ENCODE measurements at places on chromosomes 6 and 20.

DNA sequence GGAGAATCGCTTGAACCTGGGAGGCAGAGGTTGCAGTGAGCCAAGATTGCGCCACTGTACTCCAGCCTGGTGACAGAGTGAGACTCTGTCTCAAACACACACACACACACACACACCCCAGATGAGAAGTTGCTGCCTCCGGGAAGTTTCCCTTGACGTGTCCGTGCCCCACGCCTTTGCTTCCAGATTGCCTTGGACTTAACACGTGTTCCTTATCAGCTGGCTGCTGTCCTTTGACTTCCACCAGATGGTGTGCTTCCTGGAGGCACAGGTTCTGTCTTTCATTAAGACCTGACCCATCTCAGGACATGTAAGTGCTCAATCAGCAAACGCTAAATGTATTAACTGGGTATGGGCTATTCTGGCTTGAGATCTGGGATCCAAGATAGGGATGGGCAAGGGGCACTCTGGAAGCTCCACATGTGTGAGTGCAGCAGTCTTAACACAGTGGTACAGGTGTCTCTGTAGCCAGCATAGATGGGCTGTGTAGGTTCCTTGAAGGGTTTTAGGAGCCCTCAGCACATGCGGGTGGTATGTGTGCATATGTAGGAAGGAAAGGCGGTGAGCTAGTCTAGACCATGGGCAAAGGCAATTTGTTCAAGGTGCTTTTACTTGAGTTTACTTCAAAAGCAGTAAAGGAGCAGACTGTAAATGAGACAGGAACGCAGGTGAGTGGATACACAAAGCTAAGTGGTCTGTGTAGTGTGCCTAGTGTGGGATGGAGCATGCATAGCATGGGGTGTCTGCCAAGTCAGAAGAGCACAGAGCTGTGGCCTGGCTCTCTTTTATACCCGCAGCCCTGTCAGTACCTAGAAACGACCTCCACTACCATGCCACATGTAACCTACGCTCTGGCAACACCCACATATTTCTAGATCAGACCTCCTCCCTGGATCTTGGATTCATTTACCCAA lies 11.6 kb downstream of the PIGT start:
- DNase-seq: no peak

GRCh38 chr6:6696867-6697531 lies 108.5 kb downstream of the LY86 start:
- peak; percentile 61 for DNase-seq

DNA sequence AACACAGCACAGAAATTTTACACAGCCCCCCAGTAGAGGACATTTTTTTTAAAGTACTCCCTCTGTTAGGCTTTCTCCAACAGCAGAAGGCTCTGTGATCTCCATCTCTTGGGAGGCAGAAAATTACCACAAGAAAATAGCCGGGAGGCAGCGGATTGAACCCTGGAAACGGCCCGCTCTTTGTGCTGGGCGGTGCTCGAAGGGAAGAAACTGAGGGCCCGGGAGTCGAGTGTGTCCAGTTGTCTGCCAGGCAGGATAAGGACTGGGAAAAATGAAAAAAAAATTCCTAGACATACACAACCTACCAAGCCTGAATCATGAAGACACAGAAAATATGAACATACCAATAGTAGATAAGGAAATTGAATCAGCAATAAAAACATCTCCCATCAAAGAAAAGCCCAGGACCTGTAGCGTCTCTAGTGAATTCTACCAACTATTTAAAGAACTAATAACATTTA lies 31.5 kb downstream of the POM121L2 start:
- DNase-seq: no peak

GRCh38 chr6:10558565-10558964 lies 37.4 kb downstream of the GCNT2 start:
- DNase-seq: peak; percentile 72

GRCh38 chr6:104969108-104969507 lies 12.2 kb downstream of the LIN28B start:
- no peak for DNase-seq

DNA sequence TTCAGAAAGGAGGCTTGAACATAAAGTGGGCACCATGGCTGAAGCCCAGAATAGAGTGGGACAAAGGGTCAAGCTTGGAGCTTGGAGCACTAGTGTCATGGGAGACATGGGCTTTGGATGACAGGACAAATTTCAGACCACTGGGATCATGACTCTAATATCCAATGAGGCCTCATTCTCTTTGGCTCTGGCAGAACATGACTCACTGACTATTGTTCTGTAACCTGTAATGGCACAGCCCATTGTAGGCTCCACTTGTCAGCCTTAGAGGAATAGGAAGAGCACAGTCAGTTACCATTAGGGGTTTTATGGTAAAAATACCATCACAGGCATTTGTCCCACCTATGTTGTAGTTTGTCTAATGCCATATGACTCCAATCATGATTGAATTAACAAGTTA lies 34.0 kb upstream of the MMS22L start:
- no peak for DNase-seq

DNA sequence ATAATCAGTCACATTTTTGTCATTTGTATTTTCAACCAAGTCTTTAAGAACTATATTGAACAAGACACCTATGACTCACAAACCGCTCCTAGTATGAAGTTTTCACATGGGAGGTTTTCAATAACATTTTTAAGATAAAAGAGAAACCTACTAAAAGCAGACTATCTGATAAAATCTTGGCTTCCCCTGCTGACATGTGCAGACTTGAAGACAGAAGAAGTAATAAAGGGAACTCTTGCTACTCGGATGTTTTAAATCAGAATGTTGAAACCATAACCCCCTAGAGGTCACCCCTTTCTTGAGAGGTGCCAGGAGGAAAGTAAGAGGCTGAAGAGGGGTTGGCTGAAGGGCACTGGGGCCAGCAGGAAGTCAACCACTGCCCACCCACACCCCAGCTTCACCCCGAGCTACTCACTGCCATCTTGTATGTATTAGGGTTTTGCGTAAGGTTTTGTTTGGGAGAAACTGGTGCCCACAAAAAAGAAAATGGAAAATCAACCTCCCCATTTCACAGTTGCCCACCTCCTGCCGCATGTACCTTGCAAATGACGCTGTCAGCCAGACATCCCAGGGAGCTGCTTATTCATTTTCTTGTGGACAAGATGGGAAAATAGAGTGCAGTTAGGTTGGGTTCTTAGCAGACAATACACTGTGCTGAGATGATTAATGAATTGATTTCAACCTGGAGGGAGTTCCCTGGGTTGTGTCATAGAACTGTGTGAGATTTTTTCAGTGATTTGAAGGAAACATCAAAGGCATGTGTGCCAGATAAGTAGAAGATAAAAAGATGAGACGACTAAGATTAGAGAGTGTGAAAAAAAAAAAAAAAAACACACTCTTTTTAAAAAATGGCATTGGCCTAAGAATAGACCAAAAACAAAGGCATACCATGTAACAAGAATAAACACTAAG lies 83.2 kb upstream of the TAB2 start:
- DNase-seq: no peak

- DNase-seq: no peak
These were observed 106.9 kb upstream of the MYL9 start for GRCh38 chr20:36434383-36434782.

DNA sequence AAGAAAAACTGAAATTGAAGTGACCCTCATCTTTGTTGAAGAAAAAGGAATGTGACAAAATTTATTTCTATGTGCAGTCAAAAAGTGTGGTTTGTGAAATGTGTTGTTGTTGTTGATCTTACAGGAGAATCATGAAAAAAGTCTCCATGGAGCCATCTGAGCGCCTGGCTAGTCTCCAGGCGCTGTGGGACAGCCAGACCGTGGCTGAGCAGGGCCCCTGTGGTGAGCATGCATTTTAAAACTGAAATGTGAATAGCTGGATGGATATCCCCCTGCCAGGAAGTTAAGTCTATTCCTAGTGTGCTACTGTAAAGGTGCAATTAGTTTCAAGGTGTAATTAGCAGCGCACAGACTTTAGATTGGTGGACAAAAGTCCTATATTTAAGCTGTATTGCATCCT lies 170.6 kb downstream of the CARMIL1 start:
- no peak for DNase-seq

- no peak for DNase-seq
These were observed 1.4 kb downstream of the JPH2 start for GRCh38 chr20:44185574-44185973.

- DNase-seq: peak; percentile 29
These were observed 26.7 kb downstream of the MDN1 start for GRCh38 chr6:89792881-89793280.

GRCh38 chr6:149246691-149247384 lies 70.7 kb upstream of the TAB2 start:
- DNase-seq: no peak

DNA sequence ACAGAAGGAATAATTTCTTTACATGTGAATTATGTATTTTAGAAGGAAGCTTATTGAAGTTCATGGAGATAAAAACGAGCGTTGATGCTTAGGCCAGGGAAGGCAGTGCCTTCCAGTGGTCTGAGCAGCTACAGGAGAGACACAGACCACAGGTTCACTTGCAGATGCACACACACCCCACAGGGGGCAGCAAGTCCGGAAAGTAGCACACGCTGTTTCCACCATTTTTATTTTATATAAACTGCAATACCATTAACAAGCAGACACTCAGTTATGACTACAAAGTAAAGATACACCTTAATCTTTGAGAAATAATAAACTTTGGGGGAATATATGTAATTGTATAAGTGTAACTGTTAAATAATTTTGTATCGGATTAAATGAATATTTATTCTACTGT lies 13.5 kb upstream of the DACT2 start:
- DNase-seq: peak; percentile 24

- DNase-seq: no peak
These were observed 11.7 kb downstream of the SLA2 start for GRCh38 chr20:36634342-36634741.

GRCh38 chr20:58416835-58417234 lies 27.8 kb downstream of the VAPB start:
- DNase-seq: no peak

DNA sequence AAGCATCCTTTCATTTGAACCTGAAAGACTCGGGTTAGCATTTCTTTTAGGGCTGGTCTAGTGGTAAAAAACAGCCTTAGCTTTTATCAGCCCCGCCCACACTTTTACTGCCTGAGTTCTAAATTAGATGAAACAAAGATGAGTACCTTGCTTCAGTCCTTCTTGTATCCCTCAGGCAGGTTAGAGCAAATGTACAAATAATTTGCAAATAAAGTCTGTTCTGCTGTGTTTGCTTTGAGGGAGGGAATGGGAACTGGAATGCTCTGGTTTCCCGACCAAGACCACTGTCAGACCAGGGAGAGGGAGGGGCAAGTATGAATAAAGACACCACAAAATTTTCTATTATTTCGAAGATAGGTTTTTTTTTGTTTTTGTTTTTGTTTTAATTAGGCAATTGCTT lies 85.5 kb upstream of the FLRT3 start:
- no peak for DNase-seq

GRCh38 chr6:38137608-38138265 lies 318.2 kb downstream of the ZFAND3 start:
- no peak for DNase-seq

DNA sequence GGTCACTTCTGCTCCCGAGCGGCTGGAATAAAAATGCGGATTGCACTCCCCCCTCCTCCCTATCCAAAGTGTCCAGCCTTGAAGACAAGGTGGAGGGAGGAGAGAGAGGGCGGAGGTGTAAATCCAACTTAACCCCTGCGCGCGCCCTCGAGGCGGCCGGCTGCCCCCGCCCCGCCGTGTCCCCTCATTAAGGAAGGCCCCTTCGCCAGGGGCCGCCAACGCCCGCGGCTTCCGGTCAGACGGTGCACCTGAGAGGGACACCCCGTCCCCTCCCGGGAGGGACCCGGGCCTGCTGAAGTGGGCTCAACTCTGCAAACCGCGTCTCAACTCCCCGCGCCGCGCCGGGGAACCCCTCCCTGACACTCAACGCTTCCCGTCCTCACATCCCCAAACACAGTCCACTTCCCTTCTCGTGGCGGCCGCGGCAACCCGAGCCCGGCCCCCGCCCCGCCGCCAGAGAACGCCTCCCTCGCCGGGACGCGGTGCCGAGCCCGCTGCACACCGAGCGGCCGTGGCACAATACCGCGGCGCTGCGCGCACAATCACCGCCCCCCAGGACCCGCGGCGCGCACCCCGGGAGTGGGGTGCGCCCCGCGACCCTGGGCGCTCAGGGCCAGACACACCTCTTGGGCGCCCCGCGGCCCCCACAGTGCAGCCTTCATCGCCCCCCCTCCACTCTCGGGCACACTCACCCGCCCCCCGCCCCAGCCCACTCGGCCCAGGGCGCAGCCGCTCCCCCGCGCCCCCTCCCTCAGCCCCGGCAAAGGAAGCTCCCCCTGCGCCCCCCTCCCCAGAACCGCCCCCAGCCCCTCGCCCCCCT lies 102.5 kb downstream of the NOL4L start:
- no peak for DNase-seq

DNA sequence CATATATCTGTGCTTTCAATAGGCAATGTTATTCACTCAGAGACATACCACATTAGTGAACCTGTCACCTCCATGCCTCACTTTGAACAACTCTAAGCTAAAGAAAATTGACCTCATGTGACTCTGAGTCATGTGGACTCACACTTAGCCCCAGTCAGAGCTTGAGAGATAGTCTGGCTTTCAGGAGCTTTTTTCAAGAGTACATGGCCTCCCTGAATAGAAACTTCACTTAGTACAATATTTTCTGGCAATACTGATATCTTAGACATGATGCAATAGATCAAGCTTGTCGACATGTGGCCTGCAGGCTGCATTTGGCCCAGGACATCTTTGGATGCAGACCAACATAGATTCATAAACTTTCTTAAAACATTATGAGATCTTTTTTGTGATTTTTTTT lies 8.5 kb downstream of the SPTLC3 start:
- no peak for DNase-seq

DNA sequence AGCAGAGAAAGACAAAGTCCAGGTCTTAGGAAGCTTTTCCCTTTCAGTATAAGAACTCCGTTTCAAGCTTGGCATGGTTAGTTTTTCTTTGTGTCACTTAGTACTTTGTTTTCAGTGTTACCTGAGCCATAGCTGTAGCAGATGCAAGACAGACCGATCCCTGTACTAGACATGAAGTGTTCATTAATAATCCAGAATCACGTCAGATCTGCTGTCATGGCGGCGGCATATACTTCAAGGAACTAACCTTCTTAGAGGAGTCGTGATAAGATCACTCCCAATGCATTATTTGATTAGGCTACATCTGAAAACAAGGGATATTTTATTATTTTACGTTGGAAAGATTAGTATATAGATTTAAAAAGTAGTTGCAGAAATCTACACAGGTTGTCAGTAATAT lies 83.9 kb downstream of the AFDN start:
- no peak for DNase-seq

- peak; percentile 85 for DNase-seq
These were observed 2.5 kb upstream of the SRC start for GRCh38 chr20:37343212-37343993.

GRCh38 chr20:25083773-25084625 lies 2.1 kb upstream of the VSX1 start:
- DNase-seq: no peak

DNA sequence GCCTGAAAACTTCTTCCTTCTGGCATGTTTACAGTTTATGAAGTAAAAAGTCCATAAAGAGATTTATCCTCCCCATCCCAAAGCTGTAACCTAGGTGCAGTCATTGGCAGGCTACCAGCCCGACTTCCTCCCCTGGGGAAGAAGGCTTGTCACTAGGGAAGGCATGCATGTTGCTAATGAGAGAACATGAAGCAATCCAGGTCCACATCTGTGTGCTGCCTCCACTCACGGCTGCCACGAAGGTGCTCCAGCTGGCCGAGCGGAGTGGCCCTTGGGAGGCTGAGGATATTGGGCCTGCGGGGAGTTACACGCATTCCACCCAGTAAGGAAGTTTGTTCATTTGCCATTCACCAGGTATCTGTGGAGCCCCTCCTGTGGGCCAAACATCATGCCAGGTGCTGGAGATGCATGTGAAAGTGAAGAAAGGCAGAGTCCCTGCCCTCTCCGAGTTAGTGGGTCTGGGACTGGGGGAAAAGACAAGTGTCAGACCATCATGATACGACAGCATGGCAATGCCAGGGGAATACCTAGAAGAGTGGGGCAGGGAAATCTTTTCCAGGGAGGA lies 257.0 kb downstream of the NRN1 start:
- DNase-seq: no peak

All from COLO829 (cell line).